A549 treated with AZD2906 at 1 μM for 4 hours (cell line): ENCODE measurements at places on chromosomes 7 and 10. TPM values are rescaled to one million over a fixed set of nuclear protein-coding genes. Genes with fewer than 3 reads are reported as not detected.

CTTNBP2 gene
- 0.21 to 0.61 TPM (median 0.26 TPM) in 5 replicates for total RNA-seq

TNS3 gene
- total RNA-seq, result 64.0 to 74.2 TPM (median 71.0 TPM) in 5 replicates

CCDC3 gene
- 1.0 to 1.4 TPM (median 1.2 TPM) in 5 replicates for total RNA-seq

GRM3 gene
- total RNA-seq, result not detected in 5 replicates

CREM gene
- 28.9 to 32.4 TPM (median 30.5 TPM) in 5 replicates for total RNA-seq

ZNF394 gene
- total RNA-seq, result 15.9 to 18.4 TPM (median 17.9 TPM) in 5 replicates

SPDYE3 gene
- 0.03 TPM in 1 of 5 replicates, not detected in the others for total RNA-seq

MYOZ1 gene
- total RNA-seq, result 0.06 TPM in 1 of 5 replicates, not detected in the others

LRRC17 gene
- 0.07 to 0.14 TPM (median 0.09 TPM) in 3 of 5 replicates, not detected in the others for total RNA-seq

AQP1 gene
- total RNA-seq, result 0.33 to 0.53 TPM (median 0.45 TPM) in 5 replicates

SEMA3A gene
- total RNA-seq, result 3.1 to 5.2 TPM (median 4.0 TPM) in 5 replicates

TMEM236 gene
- total RNA-seq, result 0.03 to 0.07 TPM (median 0.05 TPM) in 5 replicates

IL6 gene
- 0.59 to 1.3 TPM (median 1.2 TPM) in 5 replicates for total RNA-seq

ACTR3C gene
- total RNA-seq, result 0.06 to 0.07 TPM in 2 of 5 replicates, not detected in the others

UMAD1 gene
- 8.7 to 11.2 TPM (median 10.5 TPM) in 5 replicates for total RNA-seq

LBX1 gene
- total RNA-seq, result not detected in 5 replicates

AKR1D1 gene
- 0.03 to 0.09 TPM (median 0.05 TPM) in 3 of 5 replicates, not detected in the others for total RNA-seq

SOSTDC1 gene
- not detected in 5 replicates for total RNA-seq

PRLHR gene
- not detected in 5 replicates for total RNA-seq

GHRHR gene
- 0.10 TPM in 1 of 5 replicates, not detected in the others for total RNA-seq

MXI1 gene
- 4.4 to 6.6 TPM (median 6.0 TPM) in 5 replicates for total RNA-seq

TMEM176A gene
- 0.16 TPM in 1 of 5 replicates, not detected in the others for total RNA-seq

GET4 gene
- 40.6 to 71.2 TPM (median 59.6 TPM) in 5 replicates for total RNA-seq

TMEM130 gene
- 0.30 to 0.59 TPM (median 0.38 TPM) in 5 replicates for total RNA-seq
